ENCODE measurements at places on chromosomes 11 and 22. TPM values are rescaled to one million over a fixed set of nuclear protein-coding genes. Genes with fewer than 3 reads are reported as not detected.

MMP13 gene
- polyA plus RNA-seq, result not detected

CALCA gene
- polyA plus RNA-seq, result 9.7 TPM

SYT13 gene
- 15.2 TPM for polyA plus RNA-seq

OTOG gene
- polyA plus RNA-seq, result 0.18 TPM

PHLDB1 gene
- polyA plus RNA-seq, result 112 TPM

SCARF2 gene
- polyA plus RNA-seq, result 13.7 TPM

ATM gene
- polyA plus RNA-seq, result 58.7 TPM

HIC2 gene
- polyA plus RNA-seq, result 8.0 TPM

PTPN5 gene
- polyA plus RNA-seq, result 0.46 TPM

CRYBB2 gene
- polyA plus RNA-seq, result not detected

ZBED5 gene
- polyA plus RNA-seq, result 115 TPM

SPON1 gene
- polyA plus RNA-seq, result 79.1 TPM

OR5B21 gene
- not detected for polyA plus RNA-seq

FBLN1 gene
- polyA plus RNA-seq, result 79.1 TPM

C11orf21 gene
- polyA plus RNA-seq, result 0.82 TPM

TPBGL gene
- 0.24 TPM for polyA plus RNA-seq

KRTAP5-9 gene
- 0.67 TPM for polyA plus RNA-seq

TREH gene
- 0.75 TPM for polyA plus RNA-seq

OR51I1 gene
- not detected for polyA plus RNA-seq

MEI1 gene
- 1.9 TPM for polyA plus RNA-seq

EIF3L gene
- polyA plus RNA-seq, result 1,125 TPM

RPS6KA4 gene
- 8.7 TPM for polyA plus RNA-seq

OR51B5 gene
- 0.14 TPM for polyA plus RNA-seq
